GM19239 (cell line): ENCODE measurements at places on chromosomes 2 and 18.

- no peak for DNase-seq
Observed at GRCh38 chr2:11346023-11346482, 1.6 kb upstream of the ROCK2 start.

DNA sequence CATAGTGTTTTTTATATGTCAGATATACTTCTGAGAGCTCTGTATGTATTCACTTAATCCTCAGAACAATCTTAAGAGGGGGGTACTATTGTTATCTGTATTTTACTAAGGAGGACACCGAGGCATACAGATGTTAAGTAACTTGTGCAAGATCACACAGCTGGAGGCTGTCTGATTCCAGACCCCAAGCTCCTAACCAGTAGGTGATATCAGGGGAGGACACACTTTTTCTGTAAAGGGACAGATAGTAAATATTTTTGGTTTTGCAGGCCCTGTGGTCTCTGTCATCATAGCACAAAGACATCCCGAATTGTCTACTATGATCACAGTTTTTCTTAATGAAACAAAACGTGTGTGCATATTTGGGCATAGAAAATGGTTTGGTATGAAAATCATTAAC lies 143.7 kb downstream of the LAMA3 start:
- no peak for DNase-seq

DNA sequence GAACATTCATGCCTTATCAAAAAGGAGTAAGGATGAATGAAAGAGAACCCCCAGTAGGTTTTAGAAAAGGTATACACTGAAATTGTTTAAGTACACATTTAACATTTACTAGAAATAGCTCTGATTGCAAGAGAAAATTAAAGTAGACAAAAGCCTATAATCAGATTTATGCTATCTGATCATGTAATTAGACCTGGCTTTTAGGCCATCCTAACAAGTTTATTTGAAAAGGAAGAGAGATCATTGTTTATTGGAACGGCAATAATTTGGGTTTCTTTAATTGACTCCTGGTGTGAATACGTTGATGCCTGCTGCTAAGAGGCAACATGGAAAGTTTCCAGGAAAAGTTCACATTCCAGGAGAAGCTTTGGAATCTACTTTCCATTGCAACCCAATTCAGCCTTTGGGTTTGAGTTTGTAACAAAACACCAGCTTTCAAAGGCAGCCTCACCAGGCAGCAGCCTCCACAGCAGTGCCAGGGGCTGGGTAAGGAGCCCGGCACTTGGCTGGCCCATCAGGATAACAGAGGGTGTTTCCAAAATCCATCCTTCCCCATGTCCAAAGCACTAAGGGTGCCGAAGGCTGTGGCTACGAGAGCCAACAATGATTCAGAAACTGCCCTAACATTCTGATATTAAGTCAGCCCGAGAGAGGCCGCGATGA lies 18.0 kb downstream of the FZD7 start:
- no peak for DNase-seq

DNA sequence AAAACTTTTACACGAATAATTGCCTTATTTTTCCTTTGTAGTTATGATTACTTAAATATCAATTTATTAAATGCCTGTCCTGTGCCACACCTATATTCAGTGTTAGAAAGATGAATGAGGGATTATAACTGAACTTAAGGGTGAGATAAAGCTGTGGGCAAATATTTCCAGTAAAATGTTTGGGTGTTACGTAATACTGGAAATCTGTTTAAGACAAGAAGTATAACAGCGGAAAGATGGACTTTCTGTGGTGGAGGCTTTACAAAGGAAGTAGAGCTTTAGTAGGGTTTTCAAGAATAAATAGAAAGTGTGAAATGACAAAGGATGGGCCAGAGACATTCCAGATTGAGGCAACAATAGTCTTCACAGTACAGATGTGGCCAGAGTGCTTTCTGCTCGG lies 927.0 kb downstream of the DPP10 start:
- DNase-seq = no peak

DNA sequence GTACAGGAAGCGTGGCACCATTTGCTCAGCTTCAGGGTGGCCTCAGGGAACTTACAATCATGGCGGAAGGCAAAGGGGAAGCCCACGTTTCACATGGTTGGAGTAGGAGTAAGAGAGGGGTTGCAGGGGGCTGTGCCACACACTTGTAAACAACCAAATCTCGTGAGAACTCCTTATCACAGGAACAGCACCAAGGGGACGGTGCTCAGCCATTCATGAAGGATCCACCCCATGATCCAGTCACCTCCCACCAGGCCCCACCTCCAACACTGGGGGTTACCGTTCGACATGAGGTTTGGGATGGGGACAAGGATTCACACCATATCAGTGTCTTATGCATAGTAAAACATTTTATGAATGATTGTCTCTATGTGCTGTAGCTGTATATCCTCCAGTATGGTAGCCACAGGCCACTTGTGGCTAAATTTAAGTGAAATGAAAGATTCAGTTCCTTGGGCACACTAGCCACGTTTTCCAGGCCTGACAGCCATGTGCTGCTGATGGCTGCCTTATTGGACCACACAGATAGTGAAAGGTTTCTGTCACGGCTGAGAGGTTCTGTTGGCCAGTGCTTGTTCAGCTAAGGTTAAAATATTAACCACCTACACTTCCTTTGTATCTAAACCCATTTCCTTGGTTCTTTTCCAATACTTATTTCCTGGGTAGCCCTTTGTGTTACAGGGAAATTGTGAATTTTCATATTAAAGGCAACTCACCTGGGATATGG lies 77.3 kb downstream of the AGAP1 start:
- peak; percentile 29 for DNase-seq

DNA sequence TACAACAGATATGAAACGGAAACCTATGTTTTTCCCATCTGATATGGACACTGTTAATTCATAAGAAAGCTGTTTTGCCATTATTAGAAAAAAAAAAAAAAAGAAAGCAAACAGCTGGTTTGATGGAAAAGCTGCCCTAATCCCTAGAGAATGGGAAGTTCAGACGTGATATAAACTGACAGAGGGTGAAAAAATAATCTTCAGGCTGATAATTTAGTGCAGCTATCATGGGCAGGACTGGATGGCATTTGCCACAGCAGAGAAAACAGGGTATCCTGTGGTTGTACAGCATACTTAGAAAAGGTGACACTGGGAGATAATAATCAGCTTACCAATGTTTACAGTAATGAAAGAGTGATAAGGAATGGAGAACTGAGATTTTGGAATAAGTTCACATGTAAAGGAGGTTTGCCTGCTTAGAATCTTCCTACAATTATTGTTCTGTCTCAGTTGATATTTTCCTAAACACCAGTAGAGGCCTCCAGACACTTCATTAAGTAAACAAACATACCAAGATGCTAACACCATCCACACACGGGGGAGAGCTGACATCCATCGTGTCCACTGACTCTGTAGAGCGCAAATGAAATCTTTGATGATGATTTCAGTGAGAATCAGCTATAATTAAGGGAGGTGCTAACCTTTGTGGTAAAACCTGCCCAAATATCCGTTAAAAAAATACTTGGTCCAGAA lies 211.6 kb upstream of the MMADHC start:
- no peak for DNase-seq

DNA sequence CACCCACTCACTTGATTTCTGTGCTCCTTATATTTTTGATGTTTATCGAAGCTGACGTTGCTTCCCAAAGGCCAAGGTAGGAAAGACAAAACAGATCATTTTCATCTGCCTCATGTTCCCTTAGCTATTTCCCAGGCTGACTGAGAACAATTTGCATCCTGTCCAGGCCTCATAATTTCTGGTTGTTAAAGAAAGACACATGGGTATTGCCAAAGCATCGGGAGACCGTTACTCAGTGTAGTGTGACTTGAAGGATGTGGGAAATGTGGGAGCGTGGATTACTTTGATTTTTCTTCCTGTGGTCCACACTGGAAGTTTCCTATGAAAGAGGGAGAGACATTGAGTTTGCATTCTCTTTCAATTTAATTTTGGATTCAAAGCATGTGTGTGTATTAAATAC lies 204.6 kb downstream of the TRIB2 start:
- no peak for DNase-seq

DNA sequence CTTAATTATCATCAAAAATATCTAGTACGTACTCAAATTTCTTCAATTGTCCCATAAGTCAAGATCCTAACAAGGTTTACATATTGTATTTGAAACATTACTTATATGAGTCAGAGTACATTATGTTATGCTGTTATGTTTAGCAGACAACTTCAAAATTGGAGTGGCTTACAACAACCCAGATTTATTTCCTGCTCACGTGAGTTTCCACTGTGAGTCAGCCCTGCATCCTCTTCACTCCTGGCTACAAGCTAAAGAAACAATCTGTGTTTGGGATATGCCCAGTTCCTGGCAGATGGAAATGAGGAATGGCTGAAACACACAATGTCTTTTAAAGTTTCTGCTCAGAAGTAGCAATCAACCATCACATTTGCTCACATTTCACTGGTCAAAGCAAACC lies 31.5 kb upstream of the TANC1 start:
- DNase-seq = no peak

DNA sequence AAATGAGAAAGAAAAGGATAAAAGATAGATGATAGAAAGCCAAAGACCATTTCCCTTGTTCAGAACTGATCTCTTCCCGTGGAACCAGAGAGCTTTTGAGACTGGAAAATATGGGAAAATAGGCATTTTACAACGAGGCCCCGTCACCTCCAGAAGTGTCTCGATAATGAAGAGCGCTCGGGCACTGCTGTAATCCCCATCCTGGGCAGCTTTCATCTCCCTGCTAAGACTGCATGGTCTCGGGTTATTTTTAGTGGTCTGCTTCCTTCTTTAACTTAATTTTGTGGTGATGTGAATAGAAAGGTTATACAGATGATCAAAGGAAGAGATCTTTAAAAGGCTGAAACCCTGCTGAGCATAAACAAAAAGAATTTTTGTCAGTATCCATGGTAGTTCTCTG lies 176.6 kb downstream of the METTL4 start:
- DNase-seq = no peak

GRCh38 chr2:161873707-161874106 lies 200.3 kb downstream of the DPP4 start:
- no peak for DNase-seq

DNA sequence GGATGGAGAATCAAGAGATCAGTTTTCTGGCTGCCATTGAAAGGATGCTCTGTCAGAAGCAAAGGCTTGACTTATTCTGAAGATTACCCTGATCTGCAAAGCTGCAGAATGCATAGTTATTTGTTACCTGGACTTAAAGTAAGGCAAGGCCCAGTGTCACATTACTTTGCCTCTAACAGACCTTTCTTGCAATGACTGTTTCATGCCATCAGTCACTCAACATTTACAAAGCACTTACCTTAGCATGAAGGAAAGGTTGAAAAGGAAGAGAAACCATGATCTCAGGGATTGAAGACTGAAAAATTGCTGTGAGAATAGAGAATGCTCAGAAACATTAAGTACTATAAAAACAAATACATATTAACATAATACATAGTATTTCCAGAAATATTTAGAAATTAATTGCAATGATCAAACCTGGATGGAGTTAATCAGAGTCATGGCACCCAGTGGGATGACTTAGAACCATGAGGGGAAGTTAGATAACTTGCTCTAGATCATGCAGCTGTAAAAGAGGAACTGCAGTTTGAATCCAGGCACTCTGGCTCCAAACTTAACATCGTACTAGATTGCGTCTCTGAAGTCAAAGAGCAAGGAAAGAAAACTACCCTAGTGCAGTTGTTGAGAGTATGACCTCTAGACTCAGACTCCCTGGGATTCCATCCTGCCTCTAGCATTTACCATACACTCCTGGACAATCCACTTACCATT lies 26.5 kb upstream of the FAM117B start:
- no peak for DNase-seq
